Activated T-helper 9 cell treated with anti-CD3 and anti-CD28 coated beads, Interleukin-2, amount 50 U/mL, for 16 hours (primary cell): ENCODE measurements at places on chromosomes 1 and 21.

DNA sequence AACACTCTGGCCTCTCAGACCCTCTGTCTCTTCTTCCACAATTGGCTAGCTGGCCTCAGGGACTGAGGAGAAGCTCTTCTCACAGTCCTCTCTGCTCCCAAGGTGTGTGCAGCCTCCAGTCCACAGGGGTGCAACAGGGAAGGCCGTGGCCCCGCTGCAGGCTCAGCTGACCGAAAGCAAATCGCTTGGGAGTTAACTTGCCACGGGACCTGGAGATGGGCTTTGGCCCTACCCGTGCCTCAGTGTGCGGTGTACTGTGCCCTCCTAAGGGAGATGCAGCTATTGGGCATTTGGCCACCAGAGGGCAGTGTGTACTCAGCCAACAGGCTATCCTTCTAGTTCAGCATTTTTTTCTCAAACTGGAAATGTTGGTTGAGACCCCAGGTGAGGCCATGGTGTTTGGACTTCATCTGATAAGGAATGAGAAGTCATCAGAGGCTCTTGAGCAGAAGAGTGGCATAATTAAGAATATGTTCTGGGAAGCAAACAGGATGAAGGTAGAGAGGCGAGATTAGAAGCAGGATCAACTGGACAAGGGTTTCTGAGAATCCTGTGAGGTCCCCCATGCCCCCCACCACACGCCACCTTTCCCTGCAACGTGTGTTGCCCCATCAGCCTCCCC lies 42.5 kb upstream of the TMEM125 start:
- DNase-seq, result peak; percentile 75

DNA sequence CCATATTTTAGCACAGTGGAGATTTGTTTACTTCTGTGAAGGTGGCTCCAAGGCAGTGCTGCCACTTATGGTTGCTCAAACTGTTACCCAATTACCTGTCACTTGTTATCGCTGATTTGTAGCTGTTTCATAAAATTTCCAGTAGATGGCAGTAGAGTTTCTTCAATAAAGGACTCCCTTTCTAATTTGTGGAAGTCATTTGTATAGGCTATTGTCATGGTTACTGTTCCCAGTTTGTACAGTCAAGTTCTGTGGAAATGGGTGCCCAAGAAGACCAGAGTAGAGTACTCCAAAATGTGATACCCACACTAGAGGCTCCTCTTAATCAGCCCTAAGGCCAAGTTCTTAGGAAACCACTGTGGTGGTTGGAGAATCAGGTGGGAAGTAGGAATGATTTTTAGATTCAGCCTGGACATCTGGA lies 186.1 kb downstream of the CLEC20A start:
- no peak for DNase-seq

DNA sequence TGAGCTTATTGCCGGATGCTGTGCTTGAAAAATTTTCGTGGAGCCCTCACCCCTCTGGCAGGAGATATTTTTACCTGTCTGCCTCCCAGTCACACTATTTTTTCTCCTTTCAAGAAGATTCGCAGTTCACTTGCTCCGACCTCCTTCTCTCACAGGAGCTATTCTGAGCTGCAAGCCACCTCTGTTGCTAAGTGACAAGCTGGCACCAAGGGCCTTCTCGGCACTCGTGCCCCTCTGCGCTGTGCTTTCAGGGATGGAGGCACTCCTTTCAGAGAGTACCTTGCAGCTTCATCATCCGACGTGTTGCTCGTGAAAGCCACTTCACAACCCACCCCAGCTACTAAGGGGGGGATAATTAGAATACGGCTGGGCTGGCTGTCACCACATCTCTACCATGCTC lies 11.6 kb downstream of the SLC6A17 start:
- DNase-seq, result no peak

DNA sequence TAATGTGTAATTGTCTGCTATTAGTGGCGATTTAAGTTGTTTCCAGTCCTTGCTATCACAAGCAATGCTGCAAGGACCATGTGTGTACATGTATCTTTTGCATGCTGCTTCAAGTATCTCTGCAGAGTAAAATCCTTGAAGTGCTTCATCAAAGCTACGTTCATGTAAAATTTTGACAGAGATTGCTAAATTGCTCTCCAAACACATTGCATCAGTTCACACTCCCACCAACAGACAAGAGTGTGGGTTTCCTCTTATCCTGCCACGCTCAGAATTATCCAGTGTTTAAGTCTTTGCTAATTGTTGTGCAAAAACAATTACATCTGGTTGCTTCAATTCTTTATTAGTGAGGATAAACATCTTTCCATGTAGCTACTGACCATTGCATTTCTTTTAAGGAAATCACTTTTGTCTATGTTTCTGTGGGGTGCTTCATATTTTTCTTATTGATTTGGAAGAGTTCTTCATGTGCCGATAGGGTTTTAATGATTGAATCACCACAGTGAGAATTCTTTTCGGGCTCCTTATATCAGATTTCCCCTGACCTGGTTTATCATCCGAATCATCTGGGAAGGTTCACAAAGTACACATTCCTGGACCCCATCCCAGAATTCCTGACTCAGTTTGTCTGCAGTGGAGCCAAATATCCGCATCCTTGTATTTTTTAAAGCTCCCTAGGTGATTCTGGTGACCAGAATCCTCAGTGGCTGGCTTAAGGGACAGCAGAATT lies 56.3 kb upstream of the GALNT2 start:
- DNase-seq, result no peak

GRCh38 chr1:183879966-183880365 lies 75.0 kb downstream of the RGL1 start:
- DNase-seq, result no peak

GRCh38 chr1:54299037-54299436 lies 99.1 kb downstream of the MRPL37 start:
- no peak for DNase-seq

GRCh38 chr1:24075590-24075854 lies 36.4 kb downstream of the MYOM3 start:
- DNase-seq, result no peak

DNA sequence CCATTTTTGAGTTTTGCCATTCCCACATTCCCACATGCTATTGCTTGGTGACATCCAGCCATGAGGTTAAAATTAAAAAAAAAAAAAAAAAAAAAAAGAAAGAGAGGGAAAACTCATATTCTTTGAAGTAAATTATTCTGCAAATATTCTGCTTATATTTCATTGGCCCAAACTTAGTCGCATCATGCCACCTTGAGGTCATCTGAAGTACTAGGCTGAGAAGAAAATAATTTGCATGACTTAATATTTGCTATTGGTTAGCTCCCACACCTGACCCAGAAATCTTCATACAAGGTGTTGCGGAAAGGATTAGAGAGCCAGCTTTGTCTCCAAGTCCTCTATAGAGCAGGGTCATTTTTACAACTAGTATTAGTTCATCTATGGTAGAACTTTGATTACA lies 2206.0 kb downstream of the MRPL39 start:
- no peak for DNase-seq

DNA sequence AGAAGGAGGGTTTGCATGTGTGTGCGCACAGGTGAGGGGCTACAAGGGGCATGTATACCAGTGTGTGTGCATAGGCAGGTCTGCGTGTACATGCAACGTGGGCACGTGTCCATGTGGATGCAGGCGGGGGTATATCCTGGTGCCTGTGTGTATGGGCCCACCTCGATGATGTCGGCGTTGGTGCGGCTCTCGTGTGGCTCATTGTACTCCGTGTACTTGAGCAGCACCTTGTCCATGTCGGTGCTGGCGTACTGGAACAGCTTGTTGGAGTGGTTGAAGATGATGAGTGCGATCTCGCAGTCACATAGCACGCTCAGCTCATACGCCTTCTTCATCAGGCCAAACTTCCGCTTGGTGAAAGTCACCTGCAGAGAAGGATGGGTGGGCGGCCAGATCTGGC lies 18.3 kb downstream of the MEF2D start:
- DNase-seq, result no peak

DNA sequence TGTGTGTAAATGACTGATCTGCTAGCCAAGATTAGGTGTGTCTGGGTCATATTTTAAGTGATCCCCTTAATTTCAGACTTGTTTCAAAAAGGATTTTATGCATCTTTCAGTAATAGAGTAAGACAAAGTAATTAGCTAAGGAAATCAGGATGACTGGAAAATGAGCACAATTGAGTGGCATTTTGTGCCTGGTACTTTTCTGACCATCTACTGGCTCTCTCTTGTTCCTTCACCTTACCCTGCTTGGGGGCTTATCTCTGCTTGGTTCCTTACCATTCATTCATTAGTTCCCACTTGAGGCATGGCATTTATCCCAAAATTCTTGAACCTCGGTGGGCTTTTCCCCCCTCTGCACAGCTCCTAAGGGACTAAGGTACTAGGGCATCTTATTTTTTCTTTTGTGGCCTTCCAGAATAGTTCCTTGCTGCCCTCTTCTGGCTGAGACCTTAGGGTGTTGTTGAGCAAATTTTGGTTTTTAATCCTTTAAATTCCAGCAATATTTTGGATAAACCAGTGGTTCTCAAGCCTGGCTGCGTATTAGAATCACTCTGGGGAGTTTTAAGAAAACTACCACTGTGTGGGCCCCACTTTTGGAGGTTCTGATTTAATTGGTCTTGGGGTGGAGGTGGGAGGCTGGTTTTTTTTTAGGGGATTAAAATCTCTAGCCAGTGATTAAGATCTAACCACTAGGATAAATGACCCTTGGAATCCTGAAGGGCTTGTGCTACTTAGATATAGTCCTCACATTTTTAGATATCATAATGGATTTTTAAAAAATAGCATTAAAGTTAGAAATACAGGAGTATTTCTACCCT lies 50.8 kb downstream of the HS2ST1 start:
- no peak for DNase-seq

DNA sequence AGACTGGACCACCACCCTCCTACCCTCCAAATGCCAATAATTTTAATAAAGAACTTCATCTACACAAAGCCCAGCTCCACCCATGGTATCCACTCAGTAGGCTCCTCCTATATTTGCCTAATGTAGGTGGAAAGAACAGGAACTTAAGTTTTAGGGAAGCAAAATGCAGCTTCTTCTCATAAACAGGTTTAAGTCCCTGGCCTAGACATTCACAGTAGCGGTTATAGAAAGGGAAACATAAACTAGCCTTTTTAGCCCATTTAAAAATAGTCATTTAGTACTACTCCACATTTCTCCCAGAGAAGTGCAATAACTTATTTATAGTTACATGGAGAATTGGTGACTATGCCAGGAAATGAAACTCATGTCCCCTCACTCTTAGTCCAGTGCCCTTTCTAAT lies 56.6 kb upstream of the CPLANE2 start:
- DNase-seq, result no peak

- DNase-seq, result no peak
Measured at GRCh38 chr21:44766818-44767354, 34.7 kb downstream of the UBE2G2 start.

DNA sequence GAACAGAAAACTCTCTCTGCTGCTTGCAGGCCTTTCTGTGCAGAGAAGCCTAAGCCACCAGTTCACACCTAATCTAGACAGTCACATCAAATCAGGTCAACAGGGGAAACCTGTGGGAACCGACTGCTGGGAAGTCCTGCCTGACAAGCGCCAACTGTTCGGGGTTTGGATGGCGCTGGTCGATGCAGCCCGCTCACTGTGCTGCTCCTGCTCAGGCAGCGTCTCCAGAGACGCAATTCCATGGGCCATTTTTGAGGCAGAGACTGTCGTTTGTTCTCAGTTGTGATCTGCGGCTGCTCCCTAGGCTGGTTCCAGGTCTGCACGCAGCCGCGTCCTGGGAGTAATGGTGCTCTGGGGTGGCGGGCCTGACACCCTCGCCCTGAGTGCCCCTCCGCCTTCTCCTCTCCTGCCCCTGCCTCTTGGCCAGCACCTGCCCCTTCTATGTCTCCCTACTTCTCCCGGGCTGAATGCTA lies 1.4 kb downstream of the AGT start:
- DNase-seq, result no peak

GRCh38 chr1:178749581-178750166 lies 24.6 kb downstream of the RALGPS2 start:
- no peak for DNase-seq

GRCh38 chr21:36511484-36512220 lies 31.7 kb upstream of the CLDN14 start:
- DNase-seq, result no peak

GRCh38 chr21:35077466-35077865 lies 28.4 kb upstream of the RUNX1 start:
- DNase-seq, result no peak

DNA sequence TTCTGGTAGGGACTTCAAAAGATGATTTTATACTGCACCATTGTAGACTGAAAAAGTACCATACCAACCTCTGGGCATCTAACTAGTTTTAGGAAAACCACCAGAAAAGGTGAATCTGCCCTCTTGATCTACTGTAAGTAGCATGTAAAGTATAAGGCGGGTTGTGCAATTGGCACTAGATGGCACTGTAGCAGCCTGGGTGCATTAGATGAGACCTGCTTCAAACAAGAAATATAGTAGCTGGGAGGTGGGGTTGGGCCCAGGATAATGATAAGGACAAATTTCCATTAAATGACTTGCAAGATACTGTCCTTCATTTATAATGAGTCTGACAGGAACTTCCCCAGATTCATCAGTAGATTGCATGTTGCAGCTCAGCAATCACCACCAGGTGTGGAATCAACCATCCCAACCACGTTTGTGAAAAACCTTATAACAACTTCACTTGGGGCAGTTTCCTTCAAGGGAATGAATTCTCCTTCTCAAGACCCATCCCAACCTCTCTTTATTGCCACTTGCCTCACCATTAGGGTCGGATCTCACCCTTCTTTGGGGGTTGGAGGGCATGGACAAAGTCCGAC lies 37.3 kb upstream of the IL10 start:
- no peak for DNase-seq

DNA sequence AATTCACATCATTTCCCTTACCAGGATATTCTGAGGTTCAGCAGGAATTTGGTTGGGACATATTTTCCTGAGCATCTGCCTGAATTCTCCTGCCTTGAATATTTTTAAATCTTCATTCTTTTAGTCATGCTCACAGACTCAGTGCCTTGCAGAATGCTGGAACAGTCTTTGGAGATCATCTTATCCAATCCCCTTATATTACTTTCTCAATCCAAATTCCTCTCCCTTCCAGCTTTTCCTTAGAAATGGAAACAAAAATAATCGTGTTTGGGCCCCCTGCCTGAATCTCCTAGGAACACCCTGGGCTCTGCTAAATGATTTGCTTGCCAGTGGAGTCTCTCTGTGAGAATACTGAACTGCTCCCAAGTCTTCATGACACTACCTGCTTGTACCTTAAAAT lies 38.4 kb downstream of the LHX8 start:
- DNase-seq, result no peak

DNA sequence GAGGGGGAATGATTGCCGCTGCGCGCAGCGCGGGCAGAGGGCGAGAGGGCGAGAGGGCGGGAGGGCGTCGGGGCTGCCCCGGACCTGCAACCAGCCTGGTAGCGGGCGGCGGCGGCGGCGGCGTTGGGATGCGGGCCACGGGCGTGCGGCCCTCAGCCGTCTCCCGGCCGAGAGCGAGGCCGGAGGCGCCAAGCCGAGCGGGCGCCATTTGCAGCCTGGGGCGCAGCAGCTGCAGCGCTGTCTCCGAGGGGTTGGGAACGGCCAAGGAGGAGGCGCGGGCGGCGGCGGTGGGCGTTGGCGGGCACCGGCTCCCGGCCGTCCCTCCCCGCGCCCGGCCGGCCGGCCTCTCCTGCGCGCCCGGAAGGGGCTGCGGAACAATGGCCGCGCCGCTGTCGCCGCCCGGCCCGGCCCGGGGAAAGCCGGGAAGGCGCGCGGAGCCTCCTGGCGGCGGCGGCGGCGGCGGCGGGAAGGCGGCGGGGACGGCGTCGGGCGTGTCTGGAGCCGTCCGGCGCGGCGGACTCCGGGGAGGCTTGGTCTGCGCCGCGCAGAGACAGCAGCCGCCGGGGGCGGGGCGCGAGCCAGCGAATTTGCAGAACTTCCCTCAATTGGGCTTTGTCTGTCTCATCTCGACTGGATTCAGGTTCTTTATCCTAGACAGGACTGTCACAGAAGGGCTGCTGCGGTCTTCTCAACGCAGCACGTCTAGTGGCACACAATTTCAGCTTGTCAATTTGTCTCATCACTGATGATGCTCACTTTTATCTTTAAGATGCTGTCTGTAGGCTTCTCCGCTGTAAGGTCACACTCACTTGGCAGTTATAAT lies 35.7 kb downstream of the ZBTB8B start:
- peak; percentile 3 for DNase-seq
